ENCODE measurements at places on chromosomes 1 and 21.
A peak's percentile ranks its signal among the peaks of the same experiment; 100 is the strongest.

GRCh38 chr1:219433001-219433400, 179.9 kb downstream of the ZC3H11B start:
- no peak for DNase-seq

- no peak for DNase-seq
Observed at GRCh38 chr1:167012570-167012969, 23.5 kb downstream of the MAEL start.

- DNase-seq, result no peak
Observed at GRCh38 chr1:112529301-112529700, 20.5 kb downstream of the WNT2B start.

GRCh38 chr1:14412235-14412634, 186.2 kb upstream of the KAZN start:
- no peak for DNase-seq

- no peak for DNase-seq
Observed at GRCh38 chr1:203301331-203301668, 4.0 kb upstream of the BTG2 start.

DNA sequence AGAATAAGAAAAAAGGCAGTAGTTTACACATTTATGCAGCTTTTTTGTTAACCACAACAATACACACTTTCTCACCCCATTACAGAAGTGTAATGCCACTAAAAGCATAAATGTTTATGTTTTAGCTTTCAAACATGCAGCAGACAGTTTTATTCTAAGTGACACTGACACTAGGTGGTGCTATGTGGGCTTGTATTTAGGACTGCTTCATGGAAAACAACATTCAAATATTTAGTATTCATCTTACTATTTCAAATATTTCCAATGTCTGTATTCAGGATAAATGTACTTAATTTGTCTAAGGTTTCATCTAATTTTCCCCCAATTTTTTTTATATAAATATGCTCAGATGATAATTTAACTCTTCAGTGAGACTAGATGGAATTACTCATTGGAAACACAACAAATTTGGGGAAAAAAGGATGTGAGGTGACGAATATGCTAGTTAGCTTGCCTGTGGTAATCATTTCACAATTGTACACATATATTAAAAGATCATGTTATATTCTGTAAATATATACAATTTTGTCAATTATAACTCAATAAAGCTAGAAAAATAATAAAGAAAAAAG, 71.4 kb downstream of the USP1 start:
- no peak for DNase-seq

GRCh38 chr1:167200749-167201148, 19.9 kb upstream of the POU2F1 start:
- DNase-seq, result no peak

GRCh38 chr1:99772809-99773208, 6.4 kb upstream of the FRRS1 start:
- DNase-seq, result no peak

- no peak for DNase-seq
Observed at GRCh38 chr1:166330096-166330495, 163.3 kb upstream of the FAM78B start.

DNA sequence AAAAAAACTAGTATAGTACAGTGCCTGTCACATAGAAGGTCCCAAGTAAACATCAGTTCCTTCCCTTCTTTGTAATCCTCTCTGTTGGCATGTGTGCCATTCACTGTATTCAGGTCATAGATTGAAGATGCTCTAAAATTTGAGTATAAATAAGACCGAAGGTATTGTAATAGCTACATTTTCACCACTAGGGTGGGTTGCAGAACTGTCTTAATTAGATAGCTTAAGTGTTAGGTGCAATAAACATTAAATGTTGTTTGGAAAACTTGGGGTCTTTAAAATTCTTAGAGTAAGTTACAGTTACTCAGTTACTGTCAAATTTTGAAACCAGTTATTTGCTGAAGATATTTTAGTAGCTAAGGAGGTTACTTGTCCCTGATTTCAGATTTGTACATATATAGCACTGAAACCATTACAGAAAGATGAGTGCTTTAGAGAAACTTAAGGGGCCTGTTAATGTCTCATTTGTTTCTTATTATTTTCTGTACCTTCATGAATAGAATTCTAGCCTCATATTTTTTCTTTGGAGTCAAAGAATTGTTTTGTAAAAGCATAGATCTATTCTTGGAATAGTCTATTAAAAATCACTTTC, 24.3 kb downstream of the PER3 start:
- DNase-seq, result no peak

GRCh38 chr1:106846656-106847055, 209.8 kb upstream of the PRMT6 start:
- DNase-seq, result no peak

- DNase-seq, result no peak
Observed at GRCh38 chr1:38487396-38487795, 372.2 kb downstream of the RRAGC start.

DNA sequence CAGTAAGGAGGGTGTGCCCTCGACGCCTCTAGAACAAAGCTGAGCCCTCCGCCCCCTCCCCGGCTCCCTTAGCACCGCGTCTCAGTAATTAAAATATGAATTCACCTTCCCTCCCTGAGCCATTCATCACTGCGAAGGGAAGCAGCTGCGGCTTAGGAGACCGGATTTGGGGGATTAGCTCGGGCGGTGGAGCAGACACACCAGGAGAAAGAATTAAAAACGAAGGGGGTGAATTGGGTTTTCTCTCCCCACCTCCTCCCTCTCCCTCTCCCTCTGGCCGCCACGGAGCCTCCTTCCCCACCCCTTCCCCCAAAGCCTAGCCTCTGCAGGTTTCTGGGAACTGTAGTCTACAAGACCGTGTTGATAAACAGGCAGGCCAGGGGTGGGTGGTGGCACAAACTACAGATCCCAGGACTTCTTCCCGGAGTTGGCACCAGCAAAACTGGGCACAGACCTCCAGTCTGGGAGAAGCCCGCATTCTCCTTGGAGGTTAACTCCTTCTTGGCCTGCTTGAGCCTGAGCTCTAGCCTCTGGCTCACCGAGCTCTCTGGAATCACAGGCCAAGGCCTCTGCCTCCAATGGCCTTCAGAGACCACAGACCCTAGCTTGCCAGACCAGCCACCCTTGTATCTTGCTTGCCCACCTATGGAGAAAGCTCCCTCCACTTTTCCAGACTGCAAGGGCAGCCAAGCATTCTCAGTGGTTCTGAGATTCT, 10.8 kb downstream of the BLACAT1 start:
- no peak for DNase-seq

DNA sequence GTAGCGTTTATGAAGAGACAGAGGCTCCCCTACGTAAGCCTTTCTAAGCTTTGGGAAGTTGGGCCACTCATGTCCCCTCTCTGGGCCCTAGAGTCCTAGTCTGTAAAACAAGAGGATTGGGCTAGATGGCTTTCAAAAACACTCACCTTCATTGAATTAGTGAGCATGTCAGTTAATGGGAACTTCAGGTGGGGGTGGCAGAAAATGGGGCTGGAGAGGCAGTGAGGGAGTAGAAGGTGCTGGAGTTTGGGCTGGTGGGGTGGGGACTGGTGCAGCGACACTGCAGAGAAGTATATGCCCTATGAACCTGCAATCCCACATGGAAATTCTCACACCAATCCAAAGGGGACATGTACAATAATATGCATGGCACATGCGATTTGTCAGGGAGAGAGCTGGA, 182.7 kb downstream of the C1orf94 start:
- no peak for DNase-seq

DNA sequence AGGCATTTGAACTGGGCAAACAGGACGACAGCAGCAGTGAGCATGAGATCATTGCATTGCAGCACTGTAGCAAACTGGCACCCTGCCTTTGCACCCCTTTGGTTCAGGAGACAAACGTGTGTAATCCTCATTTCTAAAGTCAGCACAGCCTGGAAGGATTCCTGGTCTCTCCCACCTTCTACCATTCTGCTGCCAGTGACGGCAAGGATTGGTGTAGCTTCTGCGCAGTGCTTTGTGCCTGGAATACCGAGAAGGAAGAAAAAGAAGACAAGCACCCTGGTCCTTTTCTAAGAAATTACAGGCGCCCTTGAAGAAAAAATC, 805.3 kb downstream of the USP25 start:
- DNase-seq, result no peak

GRCh38 chr21:45436351-45437065, 31.5 kb downstream of the COL18A1 start:
- DNase-seq, result no peak

DNA sequence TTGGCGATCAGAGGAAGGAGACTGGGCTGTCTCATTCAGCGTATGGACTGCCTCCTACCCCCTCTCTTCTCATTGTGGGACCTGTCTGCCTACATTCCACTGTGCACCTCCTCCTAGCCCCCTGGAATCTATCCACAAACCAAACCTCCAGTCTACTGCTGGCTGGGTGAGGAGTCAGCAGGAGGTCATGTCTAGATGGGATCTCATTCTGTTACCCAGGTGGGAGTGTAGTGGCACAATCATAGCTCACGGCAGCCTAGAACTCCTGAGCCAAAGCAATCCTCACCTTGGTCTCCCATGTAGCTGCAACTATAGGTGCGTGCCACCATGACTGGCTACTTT, 18.0 kb upstream of the TTC22 start:
- DNase-seq, result no peak

GRCh38 chr1:71224741-71225377, 144.0 kb upstream of the ZRANB2 start:
- no peak for DNase-seq

- DNase-seq, result no peak
Observed at GRCh38 chr1:233277637-233278606, 17.6 kb downstream of the PCNX2 start.

DNA sequence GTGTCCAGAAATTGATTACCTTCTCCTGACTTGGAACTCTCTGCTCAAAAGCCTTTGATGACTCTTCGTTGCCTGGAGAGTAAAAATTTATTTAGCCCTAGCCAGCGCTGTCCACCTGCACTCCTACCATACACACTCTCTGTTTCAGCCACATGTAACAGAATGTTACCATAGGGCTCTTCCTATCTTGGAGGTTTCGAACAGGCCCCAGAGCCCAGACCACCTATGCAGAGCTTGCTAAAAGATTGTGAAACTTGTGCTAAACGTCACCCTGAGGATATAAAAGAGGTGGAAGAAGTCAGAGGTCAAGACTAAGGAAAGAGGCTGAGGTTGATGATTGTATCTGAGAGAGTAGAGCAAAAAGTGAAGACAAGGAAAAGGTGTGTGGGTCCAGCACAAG, 237.0 kb upstream of the HOOK1 start:
- no peak for DNase-seq

GRCh38 chr1:112988367-112988766, 32.4 kb upstream of the SLC16A1 start:
- no peak for DNase-seq

DNA sequence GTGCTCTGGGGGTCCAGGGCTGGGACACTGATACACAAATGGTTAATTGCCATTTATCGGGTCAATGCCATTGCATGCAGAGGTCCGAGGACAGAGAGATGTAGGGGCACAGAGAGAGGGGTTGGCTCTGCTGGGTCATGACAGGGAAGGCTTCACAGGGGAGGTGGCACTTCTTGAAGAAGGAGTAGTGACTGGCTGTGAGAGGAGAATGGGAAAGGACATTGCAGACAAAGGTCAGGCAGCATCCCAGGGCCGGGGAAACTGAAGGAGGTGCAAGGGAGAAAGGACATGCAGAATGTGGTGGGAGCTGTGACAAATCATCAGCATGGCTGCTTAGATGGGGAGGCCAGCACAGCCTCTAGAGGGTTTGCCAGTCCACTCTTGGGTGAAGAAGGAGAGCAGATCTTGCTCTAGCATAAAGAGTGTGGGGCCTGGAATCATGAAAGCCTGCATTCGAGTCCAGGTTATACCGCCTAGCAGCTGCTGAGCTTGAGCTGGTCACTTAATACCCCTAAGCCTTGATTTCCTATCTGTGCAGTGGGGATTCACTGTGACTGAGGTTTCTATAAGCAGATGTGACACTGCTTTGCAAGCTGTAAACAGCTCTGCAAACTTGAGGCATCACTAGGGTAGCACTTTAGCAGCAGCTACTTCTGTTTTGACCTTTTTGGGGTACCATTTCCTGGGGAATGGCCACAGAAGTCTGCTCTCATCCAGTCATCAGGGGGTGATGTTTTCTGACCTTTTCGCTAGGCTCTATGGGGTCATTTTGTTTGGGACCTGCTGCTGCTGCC, 59.2 kb upstream of the EPS8L3 start:
- no peak for DNase-seq

- DNase-seq, result no peak
Observed at GRCh38 chr1:33661811-33662454, 189.5 kb downstream of the ZSCAN20 start.

GRCh38 chr1:230274254-230274653, 151.9 kb downstream of the PGBD5 start:
- peak; percentile 40 for DNase-seq

DNA sequence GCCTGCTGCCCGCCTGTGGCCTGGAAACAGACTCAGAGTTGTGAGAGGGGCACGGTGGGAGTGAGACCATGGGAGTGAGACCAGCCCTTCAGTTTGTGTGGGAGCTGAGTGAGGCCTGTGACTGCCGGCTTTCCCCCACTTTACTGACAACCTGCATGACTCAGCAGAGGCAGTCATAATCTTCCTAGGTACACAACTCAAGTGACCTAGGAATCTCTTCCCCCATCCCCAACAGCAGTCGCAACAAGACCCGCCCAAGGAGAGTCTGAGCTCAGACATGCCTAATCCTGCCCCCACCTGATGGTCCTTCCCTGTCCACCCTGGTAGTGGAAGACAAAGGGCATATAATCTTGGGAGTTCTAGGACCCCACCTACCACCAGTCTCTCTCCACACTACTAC, 44.2 kb downstream of the KLHL20 start:
- DNase-seq, result no peak

DNA sequence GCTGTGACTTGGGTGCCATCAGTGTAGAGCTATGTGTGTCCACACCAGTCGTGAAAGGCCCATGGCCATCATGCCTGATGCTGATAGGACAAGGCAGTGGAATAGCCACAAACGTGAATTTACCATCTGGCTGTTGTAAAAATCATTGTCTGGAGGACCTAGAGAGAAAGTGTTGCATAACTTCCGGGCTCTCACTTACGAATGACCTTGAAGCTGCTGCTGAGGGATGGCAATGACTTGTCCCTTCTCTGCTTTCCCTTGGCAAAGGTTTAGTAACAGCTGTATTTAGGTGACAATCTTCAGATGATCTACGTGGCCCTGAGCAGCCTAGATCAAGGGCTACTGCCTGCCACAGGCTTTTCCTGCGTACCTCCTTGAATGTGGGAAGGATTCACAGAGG, 5.8 kb downstream of the ATP1B1 start:
- no peak for DNase-seq

GRCh38 chr21:42525029-42525581, 11.5 kb downstream of the SLC37A1 start:
- no peak for DNase-seq

- no peak for DNase-seq
Observed at GRCh38 chr1:199616947-199617346, 410.6 kb upstream of the NR5A2 start.
